ENCODE measurements at places on chromosomes 1 and 21.

DNA sequence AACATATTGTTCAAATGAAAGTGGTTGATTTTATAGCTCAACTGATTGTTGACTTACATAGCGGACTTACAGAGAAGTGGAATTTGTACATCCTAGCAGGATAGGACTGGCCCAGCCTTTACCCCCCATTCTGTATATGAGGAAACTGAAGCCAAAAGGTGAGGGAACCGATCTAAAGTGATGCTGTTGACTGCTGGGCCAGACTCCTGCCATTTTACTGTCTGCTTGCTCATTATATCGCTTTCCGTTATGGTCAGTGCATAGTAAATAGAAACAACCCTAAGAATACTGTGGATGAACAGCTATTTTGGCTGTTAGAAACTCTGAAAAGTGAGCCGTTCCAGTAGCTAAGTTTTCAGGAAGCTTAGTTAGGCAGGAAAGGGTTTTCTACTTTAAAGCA, 31.9 kb downstream of the PRDM2 start:
- DNase-seq = no peak

DNA sequence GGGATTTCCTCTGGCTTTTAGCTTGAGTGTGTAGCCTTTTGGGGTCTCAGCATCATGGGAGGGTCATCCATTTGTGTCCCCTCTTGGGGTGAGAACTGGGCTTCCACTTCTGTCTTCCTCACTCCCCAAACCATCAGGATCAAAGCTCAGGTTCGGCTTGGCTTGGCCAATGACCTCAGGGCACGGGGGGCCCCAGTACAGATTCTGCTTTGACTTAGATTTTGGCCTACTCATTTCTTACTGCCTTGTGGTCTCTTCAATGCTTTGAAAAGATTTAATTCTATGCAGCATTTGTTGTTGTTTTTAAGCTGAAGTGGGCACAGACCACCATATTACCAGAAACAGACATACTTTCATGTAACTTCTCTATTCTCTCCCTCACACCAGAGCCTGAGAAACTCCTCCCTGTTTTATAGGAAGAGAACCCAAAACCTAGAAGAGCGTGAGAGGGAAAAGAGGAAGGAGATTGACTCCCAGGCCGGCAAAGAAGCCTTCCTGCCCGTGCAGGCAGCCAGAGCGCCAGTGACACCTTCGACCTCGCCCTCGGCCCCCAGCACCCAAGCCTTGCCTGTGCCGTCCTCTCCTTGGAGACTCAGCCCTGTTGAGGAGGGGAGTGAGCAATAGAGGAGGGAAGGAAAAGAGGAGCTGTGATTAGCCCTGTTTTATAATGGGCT, 1.9 kb upstream of the S100A3 start:
- DNase-seq = no peak

DNA sequence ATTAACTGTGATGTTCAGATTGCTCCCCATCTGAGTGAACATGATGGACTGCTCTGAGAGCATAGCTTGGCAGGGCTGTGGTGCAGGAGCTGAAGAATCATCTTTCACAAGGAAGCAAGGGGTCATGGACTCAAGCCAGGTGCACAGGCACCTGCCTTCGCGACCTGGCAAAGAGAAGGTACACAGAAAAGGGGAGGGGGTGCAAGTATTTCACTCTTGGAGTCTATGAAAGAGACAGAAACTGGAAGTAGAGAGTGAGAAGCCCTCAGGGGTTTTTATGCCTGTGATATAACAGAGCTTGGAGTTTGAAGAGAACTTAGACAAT, 232.6 kb upstream of the PLXNA2 start:
- DNase-seq = no peak

DNA sequence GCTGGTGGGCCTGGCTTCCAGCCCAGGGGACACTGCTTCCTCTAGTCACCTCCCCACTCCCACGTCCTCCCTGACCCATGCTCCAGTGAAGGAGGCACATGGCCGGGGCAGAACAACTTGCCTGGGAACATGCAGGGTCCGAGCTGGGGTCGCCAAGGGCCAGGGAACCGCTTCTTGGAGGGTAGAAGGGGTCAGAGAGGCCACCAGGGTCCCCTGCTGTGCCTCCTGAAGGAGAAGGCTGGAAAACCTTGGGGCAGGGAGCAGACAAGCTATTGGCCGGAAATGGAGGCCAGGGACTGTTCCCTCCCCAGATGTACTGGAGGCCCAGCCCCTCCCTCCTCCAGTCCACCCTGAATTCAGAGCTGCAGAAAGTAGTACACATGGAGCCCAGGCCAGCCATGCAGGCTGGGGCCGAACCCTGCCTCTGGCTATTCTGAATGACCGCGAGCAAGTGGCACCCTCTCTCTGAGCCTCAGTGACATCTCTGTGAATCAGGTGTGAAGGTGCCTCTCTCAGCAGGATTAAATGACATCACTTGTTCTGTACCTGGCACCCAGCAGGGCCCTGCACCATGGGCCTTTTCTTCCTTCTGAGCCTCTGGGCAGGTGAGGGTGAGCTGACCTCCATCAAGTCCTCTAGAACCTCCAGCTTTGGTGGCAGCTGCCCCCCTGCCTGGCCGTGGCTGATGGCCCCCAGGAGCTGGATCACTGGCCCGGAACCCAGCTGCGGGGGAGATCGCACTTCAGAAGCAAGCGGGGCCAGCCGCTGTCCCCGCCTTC, 15.7 kb downstream of the SPOCD1 start:
- no peak for DNase-seq

GRCh38 chr1:14486401-14487201, 111.9 kb upstream of the KAZN start:
- no peak for DNase-seq

DNA sequence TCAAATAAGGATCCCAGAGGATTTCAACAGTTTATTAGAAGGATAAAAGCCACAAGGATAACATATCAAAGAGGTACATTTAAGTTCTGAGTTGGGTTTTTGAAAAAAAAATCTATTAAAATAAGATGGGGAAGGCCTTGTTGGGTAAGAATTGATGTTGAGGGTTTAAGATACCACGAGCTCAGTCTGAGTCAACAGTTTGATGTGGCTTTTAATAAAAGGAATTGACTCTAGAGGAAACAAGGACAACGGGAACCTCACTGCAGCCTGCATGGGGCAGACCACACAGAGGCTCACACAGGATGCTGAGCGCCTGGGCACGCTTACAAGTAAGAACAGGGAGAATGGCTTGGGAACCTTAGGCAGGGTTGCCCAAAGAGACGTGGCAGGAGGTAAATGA, 107.5 kb downstream of the TIAM1 start:
- DNase-seq = no peak

DNA sequence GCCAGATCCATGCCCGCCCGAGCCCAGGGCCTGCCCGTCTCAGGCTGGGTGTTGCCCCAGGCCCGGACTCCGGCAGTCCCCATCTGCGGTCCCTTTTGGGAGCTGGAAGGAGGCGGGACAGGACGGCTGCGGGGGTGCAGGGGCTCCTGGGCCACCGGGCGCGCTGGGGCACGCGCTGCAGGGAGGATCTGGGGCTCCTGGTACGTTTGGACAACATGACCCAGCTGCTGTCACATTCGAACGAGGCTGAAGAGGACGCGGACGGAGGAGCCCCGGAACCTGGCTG, 6.6 kb upstream of the CALML6 start:
- no peak for DNase-seq

DNA sequence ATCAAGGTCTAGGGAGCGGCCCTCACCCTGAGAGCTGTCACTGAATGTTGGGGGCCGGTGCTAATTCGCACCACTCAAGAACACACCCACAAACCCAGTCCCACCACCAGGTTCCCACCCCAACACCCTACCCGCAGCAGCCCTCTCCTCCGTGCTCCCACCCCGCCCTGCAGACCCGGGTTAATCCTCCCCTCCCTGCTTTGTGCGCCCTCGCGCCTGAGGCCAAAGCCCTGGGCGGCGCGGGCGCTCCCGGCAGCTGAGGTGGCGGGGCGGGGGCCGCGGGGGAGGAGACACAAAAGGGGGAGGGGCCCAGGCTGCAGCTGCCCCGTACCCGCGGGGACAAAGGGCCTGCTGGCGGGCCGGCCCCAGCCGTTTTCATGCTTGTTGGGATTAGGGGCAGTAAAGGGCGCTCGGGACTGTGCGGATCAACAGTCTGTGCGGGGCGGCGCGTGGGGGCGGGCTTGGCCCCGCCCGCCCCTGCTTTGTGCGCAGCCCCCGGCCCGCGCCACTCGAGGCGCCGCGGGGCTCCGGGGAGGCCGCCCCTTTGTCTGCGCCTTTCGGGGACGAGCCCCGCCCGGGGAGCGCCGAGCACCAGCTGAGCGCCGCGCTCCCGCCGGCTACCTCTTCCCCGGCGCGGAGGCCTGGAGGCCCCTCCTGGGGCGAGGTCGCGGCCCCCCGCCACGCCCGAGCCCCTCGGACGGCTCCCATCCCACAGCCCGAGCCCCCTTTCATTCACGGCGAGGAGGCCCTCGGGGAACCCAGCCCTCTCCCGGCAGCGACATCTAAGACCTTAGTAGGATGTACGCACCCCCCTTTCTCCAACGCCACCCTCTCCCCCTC, 10.9 kb downstream of the C1orf216 start:
- DNase-seq = no peak

GRCh38 chr21:42861848-42862400, 17.4 kb downstream of the WDR4 start:
- no peak for DNase-seq

DNA sequence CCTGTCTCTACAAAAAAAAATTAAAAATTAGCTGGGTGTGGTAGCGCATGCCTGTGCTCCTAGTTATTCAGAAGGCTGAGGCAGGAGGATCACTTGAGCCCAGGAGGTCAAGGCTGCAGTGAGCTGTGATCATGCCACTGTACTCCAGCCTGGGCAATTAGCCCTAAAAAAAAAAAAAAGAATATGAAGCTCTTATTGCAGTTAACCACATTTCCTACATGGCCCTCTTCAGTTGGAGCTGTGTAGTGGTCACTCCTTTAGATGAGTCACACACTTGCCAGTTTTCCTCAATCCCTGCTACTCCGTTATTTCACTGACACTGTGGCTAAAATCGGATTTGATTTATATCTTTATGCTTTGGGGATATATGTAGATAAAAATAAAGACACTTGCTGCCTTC, 11.8 kb downstream of the NFYC start:
- no peak for DNase-seq

DNA sequence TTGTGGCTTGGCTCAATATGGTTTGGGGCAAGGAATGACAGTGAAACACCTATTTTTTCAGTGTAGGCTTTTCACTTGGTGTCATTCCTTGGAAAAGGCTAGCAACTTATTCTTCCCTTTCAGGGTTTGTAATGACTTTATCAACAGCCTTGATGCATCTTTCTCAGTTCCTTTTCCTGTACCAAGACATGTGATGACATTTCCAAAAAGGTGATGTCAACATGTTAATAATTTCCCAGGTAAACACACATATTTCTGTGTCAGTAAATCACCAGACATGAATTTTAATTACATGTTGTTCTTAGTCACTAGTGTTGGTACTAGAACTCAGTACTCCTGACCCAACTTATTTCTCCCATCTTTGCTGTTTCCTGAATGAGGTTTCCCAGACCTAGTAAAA, 37.8 kb upstream of the RRP15 start:
- DNase-seq = no peak

DNA sequence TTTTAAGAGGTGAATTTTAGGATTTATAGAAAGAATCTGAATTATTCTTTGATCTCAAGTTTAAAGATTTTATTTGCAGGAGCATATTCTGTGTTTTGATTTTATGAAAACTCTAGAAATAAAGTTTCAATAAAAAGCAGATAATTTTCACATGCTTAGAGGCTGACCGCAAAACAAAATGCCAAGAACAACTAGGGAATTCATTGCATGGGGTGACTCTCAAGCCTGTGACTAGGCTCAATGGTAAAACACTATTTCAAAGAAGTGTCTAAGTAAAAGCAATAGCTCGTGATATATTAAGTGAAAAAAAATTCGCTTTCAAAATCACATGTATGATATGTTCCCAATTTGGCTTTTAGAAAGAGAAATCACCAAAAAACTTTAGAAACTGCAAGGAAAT, 49.6 kb downstream of the RPL5 start:
- DNase-seq = no peak

- DNase-seq = no peak
Measured at GRCh38 chr1:168654198-168654915, 74.6 kb downstream of the DPT start.

DNA sequence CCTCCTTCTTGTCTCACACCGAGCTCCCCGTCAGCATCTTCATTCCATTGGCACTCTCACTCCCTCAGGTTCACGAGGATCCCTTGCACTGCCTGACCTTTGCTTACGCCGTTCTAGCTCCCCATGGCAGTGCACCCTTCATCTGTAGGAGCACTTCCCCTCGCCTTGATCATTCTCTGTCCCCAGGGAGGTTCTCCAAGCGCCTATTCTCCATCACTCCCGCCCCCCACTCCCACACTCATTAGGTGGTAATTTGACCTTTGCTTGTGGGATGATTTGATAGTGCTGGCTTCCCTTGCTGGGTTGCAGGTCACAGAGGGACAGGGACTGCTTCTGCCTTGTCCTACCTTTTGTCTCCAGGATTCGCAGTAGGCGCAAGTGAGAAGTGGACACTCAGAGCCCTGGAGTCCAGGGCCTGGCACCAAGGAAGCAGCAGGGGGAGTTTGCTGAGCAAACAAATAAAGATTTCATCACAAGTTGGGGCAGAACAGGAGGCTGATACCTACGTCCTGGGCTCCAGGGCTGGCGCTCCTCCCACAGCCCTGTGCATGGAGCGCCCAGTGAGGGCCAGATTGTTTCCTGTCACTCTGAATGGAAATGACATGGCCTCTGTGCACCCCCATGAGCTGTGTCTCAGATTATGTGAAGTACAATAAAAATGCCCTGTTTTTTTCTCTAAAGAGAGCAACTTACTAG, 82.0 kb upstream of the RUNX3 start:
- DNase-seq = no peak

- no peak for DNase-seq
Measured at GRCh38 chr1:207990876-207991582, 80.1 kb upstream of the CD34 start.
